GM12891 (cell line): ENCODE measurements at places on chromosomes 2 and 18.

- DNase-seq, result no peak
These were observed 13.2 kb downstream of the USP40 start for GRCh38 chr2:233553366-233553765.

DNA sequence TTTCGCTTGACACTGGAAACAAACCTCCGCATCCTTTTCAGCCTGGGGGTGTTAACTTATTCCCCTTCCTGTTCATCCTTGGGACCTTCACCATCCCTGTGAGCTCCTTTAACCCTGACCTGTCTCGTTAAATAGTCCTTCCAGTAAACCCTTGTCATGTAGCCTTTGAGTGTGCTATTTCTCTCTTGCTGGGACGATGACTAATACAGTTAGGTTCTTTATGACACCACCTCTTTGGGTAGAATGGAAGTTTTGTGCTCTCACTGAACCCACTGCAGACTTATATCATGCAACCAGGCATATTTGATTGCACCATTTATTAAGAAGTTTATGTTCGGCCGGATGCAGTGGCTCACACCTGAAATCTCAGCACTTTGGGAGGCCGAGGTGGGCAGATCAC, 40.5 kb upstream of the GAREM1 start:
- no peak for DNase-seq

DNA sequence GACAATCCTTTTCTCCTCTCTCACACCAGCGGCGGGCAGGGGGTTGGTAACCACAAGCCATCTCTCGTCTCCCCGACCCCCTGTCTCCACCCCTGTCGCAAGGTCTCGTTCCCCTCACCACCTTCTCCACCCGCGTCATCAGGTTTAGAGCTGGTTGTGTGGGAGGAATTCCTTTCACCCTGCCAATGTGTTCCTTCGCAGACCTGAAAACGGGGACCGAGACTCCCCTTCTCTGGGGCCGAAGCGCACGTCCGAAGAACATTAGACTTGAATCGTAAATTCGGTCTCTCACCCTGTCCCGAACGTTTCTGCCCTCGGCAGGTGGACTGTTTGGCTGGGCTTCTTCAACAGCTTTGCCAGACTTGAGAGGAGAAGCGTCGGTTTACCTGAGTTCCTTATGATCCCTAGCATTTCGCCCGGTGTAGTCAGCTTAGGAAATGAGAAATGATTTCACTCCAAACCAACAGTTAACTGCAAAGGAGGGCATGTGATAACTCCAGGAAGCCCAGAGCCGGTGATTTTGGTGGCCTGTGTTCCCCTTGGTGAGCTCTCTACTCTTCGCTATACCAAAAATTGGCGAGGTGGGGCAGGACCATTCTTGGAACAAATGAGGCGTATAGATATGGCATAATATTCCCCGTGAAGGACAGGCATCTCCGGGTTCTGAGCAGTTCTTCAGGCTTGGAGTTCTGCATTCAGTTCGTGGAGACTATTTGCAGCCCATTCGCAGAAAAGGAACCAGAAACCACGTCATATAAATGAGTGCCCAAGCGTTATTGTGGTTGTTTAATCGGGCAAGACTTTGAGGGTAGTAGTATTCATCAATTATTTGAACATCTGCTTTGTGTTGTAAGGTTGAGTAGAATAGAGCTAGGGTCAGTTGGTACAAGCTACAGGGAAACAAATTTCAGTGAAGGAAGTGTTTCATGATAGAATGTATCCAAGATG, 694 bp downstream of the CFAP36 start:
- DNase-seq, result peak; percentile 11

DNA sequence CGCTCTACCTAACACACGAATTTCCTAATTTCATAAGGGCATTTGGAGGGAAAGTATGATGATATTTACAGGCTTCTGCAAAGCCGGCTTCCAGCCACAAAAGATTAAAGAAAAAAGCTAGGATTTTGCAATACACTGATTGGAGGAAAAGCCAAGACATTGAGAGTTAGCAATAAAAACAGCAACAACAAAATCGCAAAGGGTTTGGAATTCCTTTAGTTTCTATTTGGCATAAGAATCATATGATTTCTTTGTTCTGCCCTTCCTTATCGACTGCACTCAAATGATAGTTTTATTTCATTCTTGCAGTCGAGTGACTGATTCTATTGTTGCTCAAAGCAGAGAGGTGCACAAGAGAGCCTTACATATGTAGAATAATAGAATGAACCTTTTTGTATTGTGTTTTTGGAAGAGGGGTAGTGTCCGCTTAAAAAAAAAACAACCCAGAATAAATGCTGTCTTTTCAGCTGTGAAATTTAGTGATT, 3.9 kb upstream of the ZNF532 start:
- no peak for DNase-seq

GRCh38 chr2:38462121-38462661, 85.1 kb upstream of the ATL2 start:
- DNase-seq, result no peak

DNA sequence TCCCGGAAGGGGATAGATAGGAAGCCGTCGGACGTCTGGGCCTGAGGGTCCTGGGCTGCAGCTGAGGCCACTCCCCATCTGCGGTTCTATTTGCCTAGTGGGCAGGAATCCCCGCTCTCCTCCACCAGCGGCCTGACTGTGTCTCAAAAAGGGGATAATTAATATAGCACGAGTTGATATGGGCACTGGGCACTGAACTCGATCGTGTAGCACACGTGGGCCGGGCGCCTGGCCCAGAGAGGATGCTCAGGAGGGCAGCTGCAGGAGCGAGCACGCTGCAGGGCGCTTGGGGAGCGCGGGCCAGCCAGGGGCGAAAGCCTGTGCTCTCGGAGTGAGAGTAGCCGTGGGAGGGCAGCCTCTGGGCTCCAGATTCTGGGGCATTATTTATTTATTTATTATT, 8.8 kb upstream of the GBX2 start:
- no peak for DNase-seq

- DNase-seq, result no peak
These were observed 36.2 kb downstream of the THADA start for GRCh38 chr2:43559391-43560230.

- DNase-seq, result no peak
These were observed 89.2 kb upstream of the FAM117B start for GRCh38 chr2:202545523-202545922.

DNA sequence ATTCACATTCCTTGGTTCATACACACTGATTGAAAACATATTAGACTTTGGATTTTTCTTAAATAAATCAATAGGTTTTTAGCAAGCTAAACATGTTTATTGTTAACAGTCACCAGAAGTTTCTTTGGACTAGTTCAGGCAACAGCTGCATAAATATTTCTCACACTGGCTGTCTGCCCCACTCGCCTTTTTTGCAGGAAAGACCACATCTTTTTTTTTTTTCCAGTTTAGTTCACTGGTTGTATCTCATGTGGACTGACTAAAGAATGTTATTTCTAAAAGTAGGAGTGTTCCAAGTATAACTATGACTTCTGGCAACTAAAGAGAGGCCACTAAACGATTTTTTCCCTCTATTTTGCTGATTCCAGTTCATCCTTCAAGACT, 31.1 kb downstream of the SLC40A1 start:
- no peak for DNase-seq

DNA sequence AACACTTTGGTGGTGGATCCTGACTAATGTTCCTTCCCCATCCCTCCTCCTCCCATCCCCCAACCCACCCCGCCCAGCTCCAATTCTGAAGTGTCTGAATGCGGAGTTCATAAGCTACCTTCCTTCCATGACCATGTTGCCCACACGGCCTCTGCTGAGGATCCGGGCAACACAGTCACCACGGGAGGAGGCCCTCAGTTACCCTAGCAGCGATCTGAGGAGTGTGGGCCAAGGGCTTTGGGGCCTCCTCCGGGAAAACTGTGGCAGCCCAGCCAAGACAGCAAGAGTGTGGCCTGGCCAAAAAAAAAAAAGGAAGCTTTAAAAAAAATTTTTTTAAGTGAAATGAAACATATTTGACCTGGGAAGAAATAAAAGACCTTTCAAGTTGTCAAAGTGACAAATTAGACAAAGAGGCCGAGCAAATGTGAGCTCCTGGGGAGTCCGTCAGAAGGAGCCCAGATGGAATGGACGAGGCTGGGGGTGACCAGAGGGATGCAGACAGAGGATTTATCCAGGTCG, 169.0 kb upstream of the PKDCC start:
- no peak for DNase-seq
